Activated CD4-positive, alpha-beta T cell treated with anti-CD3 and anti-CD28 coated beads, Interleukin-2, amount 50 U/mL, for 16 hours (primary cell): ENCODE measurements at places on chromosomes 5 and 9.

DNA sequence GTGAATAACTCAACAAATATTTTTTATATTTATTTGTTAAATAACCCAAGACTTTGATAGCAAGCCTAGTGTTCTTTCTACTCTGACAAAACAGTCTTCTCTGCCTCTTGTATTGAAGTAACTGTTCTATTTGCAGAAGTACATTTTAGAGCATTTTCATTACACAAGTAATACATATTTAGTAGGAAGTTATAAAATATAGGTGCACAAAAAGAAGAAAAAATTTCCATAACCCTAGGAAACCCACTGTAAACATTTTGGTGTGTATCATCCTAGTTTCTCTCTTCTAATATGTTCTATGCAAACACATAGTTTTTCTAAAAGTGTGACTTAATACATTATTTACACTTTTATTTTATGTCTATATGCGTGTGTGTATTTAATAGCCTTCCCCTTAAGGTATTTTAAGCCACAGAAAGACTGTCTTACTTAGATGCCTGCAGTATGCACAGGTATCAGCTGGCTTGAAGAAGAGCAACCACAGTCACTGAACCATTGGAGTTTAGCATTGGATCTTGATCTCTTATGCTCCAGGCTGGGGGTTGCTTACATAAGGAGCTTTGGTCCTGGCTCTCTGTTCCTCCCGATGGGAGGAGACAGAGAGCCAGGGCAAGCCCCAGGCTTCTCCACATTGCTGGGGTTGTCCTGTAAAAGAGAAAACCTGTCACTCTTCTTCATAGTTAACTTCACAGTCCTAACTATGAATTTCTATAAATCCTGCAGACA lies 3.8 kb downstream of the SELENOP start:
- DNase-seq = no peak

DNA sequence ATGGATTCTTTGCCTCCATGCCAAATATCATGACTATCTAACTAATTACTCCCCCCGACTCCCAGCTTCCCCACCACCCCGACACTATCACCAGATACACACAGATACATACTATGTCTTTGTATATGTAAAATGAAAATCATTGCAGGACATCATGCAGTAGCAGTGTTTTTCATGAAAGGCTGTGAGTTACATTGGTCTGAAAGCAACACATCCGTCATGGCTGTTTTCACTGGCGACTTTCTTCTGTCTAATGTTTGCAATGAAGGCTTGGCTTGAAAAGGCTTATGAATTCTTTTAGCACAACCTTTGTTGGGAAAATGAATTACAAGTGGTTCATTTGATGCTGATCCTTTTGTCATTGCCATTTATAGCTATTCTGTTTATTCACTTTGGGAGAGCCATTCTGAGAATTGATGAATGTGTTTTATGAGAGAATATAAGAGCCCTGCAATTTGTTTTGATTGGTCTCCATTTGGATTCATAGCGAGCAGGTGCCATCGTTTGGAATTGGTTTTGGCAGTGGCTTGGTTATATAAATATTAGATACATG lies 103.4 kb downstream of the PIP5K1B start:
- no peak for DNase-seq

DNA sequence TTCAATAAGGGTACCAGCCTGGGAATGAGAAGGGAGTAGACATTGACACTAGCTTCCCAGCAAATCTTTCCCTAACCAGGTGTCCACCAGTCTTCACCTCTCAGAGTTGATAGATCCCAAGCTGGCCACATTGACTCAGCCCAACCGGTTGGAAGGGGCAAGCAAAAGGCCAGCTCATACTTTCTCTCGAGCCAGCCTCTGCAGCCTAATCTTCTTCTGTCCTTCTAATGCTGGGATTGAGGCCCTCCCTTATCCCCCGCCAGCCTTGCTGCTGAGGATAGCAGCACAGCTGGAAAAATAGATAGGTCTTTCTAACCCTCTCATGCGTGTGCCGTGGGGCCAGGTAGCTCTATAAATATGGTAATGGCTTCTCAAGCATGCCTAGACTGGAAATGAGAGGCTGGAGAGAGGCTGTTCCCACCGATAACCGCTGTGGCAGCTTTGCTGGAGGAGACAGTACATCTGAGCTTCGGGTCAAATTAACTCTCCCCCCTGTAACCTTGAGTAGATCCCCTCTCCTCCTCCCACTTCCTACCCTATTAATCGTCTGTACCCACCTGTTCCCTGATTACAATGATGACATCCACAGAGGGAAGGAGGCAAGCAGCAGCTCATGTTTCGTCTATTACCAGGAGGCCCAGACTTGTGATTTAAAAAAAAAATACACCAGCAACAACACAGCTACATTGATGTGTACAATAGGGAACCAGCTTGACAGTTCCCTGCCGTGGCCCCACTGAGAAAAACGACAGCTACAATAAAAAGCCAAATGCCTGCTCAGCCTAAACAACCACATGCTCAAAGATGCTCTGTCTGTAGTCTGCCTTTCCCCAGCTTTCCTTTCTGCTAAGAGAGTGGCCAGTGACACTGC lies 219.9 kb upstream of the BRINP1 start:
- no peak for DNase-seq

- no peak for DNase-seq
These were observed 260.7 kb downstream of the NR3C1 start for GRCh38 chr5:143142596-143143435.

DNA sequence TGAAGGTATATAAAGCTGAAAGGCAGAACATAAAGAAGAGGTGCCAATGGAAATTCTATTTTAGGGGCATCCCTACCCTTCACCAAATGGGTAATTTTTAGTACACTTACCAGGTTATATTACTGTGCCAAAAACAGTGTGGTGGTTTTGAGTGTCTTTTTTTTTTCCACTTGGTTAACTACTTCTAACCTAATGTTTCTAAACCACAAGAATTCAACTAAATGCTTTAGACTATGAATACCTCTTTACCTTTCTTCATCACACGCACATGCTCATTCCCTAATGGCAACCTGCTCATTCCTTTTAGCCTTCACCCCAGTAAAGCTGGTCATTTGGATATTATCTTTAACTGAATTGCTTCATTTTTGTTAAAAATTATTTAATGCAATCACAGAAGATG lies 215.6 kb downstream of the PIK3R1 start:
- no peak for DNase-seq

- DNase-seq = no peak
These were observed 45.1 kb downstream of the PDE8B start for GRCh38 chr5:77255617-77256016.

GRCh38 chr9:76412638-76413037 lies 18.4 kb upstream of the RFK start:
- no peak for DNase-seq

DNA sequence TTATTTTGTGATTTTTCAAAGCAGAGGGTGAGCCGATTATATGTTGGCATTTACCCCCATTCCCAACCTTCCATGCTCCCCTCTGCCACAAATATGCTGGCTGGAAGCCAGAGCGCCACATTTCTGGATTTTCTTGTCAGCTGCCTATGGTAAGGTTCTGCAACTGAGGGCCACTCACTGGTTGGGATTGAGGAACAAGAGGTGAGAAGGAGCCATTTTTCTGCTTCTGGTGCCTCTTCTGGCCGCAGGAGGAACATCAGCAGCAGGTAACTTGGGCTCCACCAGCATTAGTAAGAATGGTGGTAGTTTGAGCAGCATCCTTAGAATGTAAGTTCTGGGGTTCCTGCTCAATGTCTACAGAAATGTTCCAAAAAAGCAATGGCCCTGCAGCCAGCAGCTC lies 159.5 kb upstream of the MAST4 start:
- DNase-seq = peak; percentile 12

DNA sequence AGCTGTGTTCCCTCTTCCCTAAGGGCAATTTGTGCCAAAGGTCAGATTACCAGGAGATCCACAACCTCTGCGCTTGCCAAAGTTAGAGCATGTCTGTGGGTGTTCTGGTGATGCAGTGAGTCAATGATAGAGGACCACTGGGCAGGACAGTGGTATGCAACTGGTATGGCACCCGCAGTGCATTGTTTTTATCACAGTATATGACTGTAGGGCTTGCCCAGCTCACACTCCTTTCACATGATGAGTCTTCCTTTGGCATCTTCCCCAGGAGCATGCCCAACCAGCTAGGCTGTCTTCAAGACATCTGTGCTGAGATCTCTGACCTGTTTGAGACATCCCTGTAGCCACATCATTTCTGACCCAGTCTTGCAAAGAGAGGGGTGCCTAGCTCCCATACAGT lies 1650.0 kb upstream of the CDH6 start:
- no peak for DNase-seq

DNA sequence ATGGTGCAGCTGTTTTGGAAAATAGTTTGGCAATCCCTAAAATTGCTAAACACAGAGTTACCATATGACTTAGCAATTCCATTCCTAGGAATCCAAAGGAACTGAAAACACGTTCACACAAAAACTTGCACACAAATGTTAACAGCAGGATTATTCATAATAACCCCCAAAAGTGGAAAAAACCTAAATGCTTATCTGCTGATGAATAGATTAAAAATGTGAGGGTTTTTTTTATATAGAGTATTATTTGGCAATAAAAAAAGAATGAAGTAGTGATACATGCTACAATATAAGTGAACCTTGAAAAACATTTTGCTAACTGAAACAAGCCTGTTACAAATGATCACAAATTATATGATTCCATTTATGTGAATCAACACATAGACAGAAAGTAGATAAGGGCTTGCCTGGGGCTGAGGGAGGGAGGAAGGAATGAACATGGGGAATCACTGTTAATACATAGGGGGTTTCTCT lies 45.1 kb upstream of the TRIO start:
- no peak for DNase-seq

DNA sequence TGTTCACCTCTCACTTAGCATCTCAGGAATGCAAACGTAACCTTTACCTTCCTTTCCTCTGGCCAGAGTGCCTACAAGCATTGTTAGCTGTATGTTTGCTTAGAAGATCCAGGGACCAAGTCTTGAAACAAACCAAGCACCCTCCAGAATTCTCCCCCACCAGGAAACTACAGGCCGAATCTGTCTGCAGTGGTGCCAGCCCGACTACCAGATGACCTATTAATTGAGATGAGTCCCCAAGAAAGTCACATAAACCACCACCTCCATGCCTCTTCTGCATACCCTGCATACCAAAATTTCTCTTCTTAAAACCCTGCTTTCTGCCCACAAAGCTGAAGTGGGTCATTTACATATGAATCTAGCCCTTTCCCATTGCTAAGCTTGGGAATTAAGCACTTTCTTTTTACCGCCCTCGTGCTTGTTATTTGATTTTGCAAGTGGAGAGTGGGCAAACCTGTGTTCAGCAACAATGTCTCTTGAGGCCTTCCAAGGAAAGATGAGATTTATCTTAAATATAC lies 1239.1 kb downstream of the CDH12 start:
- no peak for DNase-seq

- DNase-seq = no peak
These were observed at the start of gene ACOT12 for GRCh38 chr5:81393783-81394718. ACOT12 (minus strand) TSS chr5:81394134; CDS start chr5:81394114, 20 bp downstream.

DNA sequence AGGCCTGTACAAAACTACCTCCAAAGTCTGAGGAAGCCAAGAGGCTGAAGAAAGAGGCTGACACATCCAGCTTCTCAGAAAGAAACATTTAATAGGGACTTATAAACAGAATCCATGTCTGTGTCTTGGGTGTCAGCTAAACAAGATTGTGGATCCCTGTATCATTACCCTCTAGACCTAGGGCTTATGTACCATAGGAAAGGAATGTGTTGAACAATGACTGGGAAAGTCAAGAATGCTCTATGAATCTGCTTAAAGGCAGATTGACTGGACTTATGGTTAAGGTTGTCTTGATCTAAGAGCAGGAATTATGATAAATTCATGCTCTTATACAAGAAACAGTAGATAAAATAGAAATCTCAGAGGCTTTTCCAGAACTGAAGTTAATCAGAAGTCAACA lies 335.7 kb upstream of the RPS23 start:
- DNase-seq = no peak

- DNase-seq = no peak
These were observed 169.4 kb downstream of the PAPPA start for GRCh38 chr9:116323012-116323411.

DNA sequence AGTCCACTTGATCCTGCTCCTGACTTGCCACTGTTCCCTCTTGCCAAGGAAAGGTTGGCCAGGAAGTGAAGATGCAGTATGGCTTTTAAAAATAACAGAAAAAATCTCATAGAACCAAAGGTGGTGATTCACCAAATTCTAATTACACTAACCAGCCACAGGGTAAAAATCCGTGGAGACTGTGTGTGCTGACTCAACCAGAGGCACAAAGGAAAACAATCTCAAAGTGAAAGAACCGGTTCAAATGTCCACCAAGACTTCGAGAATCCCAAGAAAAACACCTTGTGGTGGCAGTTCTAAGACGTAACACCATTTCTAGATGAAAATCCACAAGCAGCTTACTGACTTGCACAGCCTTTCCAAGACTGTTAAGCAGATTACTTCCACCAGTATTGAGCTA lies 279.1 kb downstream of the TLE1 start:
- DNase-seq = no peak

- no peak for DNase-seq
These were observed 452.9 kb upstream of the ZNF608 start for GRCh38 chr5:125199373-125199772.

DNA sequence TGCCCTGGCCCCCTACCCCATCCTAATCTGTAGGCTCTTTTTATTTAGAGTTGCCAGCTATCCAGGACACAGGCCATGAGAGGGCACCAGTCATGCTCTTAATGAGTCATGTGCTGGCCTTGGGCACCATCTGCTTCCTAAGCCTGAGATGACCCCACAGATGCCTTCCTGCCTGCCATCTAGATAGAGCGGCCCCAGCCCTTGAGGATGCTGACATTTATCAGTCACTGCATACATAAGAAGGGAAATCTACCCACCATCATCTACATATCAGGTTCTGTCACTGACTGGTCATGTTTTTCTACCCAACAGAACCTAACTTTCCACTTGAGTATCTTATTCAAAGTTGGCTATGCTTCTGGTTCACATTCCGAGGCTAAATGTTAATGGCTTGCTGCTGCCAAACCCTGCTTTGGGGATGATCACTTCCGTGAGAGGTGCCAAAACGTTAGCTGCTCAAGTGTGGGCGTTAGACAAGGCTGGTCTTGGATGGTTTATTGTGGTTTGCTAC lies 49.9 kb upstream of the TTC23L start:
- DNase-seq = no peak

- no peak for DNase-seq
These were observed 146.7 kb downstream of the YTHDC2 start for GRCh38 chr5:113660206-113660605.

DNA sequence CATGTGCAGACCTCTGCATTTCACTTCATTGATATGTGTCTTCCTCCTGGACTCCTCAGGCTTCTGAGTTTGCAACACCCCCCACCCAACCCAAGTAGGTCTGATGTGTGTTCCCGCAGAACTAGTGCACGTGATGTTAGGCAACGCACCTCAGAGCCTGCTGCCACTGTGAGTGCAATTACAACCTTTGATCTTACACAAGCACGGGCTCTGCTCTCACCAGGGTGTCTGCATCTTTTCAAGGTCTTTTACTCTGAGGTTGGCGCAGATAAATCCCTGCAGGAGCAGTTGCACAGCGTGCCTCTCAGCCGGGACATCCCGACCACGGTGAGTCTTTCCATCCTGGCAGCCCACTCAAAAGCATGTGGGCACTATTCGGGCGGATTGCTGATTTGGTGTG lies 80.1 kb downstream of the EGFLAM start:
- no peak for DNase-seq
